Naive B cell (primary cell): ENCODE measurements at places on chromosomes 5 and 9. TPM values are rescaled to one million over a fixed set of nuclear protein-coding genes. Genes with fewer than 3 reads are reported as not detected.

GRCh38 chr5:149240354-149240998 is 31.2 kb upstream of the AFAP1L1 start:
- peak; percentile 55 for DNase-seq

DNA sequence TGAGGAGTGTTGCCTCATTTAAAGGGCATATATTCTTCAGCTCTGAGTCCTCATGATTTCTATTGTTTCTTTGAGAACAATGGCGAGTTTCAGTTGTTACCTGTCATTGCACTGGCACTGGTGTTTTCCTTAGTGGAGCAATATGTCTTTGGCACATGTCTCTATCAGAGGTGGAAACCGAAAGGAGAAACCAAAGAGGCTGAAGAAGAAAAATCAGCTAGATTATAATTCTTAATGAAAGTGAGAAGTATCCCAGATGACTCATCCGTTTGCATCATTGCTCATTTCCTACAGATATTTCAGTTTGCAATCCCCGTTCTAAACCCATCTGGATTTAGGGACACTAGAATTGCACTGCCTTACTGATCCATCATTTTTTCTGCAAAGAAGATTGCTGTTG is 324.6 kb downstream of the TMEM232 start:
- no peak for DNase-seq

PPIC gene
- not detected for polyA plus RNA-seq

DNA sequence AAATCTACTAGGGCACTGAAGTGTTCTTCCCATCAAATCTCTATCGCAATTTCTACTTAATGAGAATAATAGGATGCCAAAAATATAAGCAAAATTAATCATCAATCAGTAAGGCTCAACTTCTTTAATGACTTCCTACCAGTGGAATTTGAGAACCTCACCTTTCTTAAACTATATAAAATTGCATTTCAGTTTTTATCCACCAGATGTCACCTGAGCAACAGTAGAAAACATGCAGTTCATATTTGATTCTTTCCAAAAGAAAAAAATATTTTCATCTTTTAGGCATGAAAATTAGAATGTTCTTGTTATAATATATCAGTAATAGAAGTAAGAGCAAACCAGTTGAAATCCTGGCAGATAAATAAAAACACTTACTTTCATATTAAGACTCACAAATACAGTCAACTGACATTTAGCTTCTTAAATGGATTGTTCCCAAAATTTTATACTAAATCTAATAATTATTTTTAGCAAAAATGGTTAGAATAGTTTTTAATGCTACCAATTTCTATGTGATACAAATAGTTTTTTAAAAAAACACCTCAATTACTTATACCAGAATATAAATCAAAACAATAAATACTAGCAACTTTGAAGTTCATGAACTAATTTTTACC is 13.4 kb upstream of the CCDC112 start:
- peak; percentile 32 for DNase-seq

EMB gene
- polyA plus RNA-seq: 164 TPM

DNA sequence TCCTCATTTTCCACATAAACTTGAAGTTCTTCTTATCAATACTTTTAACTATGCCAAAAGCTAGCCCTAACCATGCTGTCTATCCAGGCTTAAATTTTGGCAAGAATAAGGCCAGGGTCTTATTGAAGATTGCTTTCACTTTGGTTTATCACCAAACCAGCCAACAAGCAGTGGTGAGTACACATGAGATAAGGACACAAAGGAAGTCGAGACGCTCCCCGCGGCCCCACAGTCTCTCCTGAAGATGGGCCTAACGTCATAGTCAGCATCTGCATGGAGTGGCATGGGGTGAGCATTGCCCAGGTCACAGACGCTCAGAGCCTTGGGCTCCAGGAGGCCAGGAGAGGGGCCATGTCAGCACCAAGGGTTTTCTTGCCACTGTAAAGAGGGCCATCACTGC is 80.3 kb downstream of the ATPSCKMT start:
- no peak for DNase-seq

DNA sequence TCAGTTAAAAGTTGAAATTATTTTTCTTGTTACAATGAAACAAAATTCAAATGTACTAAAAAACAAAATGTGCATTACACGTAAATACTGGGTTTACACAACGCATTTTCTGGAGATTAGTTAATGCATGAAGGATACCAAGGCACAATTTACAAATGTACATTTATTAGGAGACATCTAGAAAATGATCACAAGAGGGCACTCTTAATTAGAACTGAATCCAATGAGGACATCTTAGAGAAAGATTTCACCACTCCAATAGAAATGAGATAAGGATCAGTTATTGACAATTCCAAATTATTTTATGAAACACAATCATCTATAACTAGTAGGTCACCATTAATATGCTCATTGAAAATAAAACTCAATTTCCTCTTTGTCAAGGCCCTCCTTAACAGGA is 36.6 kb upstream of the CDH12 start:
- no peak for DNase-seq

RNF180 gene
- polyA plus RNA-seq: not detected

- no peak for DNase-seq
These were observed 263.4 kb downstream of the ZSWIM6 start for GRCh38 chr5:61595426-61595825.

GRCh38 chr9:79692857-79693571 is 121.2 kb downstream of the TLE4 start:
- DNase-seq: no peak

LCN2 gene
- polyA plus RNA-seq: 1.2 TPM

DNA sequence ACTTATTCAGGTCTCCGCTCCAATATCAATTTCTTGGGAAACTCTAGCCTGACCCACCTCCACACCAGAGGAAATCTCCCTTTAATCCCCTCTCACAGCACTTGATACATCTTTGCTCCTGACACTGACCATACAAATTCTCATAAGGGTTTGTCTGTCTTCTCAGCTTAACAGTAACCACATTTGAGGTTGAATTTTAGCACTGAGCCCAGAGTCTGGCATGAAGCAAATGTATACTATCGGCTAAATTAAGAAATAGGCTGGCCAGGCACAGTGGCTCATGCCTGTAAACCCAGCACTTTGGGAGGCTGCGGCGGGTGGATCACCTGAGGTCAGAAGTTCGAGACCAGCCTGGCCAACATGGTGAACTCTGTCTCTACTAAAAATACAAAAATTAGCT is 9.7 kb downstream of the CDK5RAP2 start:
- no peak for DNase-seq

DNA sequence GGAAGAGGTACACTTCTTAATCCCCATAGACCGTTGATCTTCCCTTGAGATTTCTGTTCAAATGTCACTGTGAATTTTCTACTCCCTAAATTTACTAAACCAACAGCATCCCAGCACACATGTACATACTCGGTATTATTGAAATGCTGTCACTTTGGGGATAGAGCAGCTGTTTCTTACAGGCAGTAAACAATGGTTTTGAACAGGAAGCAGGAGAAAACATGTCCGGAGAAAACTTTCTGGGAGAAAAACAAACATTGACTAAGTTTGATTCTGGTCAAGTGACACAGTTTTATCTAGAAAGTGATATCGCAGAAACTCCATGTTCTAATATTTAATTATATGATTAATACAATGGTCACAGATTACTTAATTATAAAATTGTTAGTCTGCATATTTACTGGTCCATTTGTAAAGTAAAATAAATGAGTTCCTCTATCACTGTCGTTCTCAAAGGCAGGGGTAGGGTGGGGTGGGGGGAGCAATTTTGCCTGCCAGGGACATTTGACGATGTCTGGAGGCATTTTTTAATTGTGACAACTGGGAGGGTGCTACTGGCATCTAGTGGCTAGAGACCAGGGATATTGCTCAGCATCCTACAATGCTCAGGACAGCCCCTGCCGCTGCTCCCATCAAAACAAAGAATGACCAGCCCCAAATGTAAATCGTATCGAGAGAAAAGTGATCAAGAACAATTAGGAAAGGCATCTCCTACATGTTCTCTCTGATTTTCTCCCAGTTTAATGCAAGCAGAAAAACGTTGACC is 12.2 kb downstream of the TAS2R1 start:
- DNase-seq: no peak

DNA sequence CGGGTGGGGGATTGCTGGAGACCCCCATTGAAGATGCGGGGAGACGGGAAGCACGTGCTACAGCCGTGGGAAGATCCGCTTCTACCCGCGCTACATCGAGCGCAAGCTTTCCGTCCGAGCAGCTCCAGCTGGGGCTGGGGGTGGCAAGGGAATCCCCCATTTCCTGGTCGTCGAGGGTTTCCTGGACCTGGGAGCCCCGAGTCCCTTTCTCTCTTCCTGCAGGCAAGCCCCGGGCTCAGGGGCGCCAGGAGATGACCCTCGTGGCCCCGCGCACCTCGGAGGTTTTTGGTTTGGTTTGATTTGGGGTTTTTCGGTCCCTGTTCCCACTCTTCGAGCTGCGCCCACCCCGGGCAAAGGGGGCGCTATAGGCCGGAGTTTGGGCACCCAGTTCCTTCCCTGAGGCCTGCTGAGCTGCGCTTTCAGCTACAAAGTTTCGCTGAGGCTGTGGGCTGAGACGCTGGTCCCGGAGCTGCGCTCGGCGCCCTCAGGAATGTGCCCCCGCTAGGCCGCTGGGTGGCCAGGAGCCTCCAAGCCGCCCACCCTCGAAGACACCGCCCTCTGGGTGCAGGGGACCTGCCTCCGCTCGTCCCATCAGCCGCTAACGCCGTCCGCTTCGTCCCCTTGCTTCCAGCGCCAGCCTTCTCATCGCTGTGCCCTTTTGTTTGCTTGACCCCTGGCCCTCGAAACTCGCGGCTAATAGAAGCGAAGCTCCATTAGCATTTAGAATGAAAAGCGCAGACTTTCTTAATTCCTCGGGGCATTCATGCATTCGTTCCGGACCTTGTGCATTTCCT is 2.9 kb downstream of the NR4A3 start:
- DNase-seq: peak; percentile 78

DNA sequence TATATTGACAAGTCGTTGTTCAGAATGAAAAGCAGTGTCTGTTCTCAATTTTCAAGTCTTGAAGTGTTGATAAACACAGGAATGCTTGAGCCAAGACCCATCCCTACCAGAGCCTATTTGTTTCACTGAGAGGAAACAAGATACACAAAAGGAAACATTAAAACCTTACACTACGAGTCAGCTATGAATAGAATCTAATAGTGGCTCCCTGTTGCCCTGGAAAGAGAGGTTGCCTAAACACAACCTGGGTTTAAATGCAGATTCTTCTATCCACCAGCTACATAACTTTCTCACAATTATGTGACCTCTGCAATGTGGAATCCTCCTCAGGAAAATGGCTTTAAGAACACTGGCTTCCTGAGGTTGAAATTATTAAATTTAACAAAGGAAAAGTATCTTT is 29.1 kb upstream of the BNC2 start:
- no peak for DNase-seq

DNA sequence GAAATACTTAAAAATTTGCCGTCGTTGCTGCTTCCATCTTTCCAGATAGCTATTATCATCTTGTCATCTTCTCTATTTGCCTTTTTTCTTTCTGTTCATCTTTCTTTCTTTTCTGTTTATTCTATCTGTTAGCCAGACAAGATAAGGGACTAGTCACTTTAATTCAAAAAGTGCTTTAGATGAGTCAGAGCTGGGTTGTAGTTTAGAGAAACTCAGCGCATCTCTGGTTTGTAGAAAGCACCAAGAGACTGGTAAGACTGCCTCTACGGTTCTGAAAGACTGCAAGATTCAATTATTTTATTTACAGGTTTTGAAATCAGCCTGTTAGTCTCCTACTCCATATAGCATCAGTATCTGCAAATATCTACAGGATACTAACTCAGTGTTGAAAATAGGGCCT is 562.8 kb upstream of the RIOK2 start:
- no peak for DNase-seq

DNA sequence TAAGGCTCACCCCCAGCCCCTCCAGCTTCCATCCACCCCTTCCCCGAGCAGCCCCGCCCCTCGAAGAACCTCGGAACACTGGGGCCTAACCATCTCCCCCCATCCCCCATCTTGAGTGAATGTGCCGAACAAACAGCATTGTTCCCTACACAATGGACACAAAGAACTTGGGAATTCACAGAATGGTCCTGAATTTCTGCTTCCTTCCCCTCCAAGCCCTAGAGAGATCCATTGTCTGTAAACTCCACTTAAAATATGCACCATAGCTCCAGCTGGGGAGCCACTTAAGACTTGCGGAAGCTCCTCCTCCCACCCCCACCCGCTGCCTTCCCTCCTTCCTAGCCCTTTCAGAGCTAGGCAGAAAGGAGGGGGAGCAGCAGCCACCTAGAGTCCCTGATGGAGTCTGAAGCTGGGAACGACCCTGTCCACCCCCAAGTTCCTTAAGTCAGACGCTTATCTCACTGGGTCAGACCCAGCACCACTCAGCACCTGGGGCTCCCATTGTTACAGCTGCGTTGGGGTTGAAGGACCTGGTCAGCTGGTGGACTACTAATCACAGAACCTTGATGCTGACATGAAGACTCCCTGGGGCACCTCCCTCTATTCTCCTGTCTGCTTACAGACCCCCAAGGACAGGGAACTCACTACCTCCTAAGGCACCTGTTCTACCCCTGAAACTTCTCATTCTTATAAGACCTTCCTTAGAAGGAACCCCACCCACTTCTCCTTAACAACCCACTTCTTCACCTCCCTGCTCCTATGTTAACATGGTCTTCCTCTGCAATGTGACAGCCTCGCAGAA is 61.4 kb downstream of the PCDH1 start:
- DNase-seq: no peak

DNA sequence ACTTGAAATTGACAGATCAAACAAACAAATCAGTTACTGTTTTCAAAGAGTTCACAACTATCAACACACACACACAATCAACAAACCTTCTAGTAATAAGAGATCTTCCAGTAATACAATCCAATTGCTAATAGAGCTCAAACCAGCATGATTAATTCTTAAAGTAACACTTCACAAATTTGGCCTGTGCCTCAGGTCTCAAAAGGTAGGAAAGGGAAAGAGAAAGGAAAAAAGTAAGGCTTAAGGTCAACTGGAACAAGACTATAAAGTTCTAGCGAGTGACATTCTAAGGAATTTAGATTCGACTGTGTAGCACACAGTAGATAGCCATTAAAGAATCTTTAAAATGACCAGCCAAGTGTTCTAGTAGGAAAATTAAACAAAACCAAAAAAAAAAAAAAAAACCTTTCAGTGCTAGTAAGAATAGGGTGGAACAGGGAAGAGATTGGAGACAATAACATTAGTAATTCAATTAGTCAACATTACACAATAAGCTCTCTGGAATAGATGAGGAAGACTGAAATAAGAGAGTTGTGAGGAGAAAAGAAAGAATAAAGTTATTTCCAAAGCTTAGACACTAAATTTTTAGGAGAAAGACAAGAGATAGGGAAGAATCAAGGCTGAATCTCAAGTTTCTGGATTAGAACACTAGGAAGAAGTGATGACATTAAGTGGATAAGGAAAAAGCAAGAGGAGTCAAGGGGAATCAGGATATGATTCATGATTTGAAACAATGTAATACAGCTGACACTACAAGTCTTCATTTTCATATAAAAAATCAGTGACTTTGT is 86.1 kb downstream of the FBXL17 start:
- no peak for DNase-seq

- no peak for DNase-seq
These were observed 30.7 kb downstream of the EHMT1 start for GRCh38 chr9:137649553-137649952.

- no peak for DNase-seq
These were observed 23.9 kb downstream of the FGF10 start for GRCh38 chr5:44365345-44365744.

GHR gene
- not detected for polyA plus RNA-seq
